ELF-1 (cell line): ENCODE measurements at places on chromosomes 2 and 18.

- no peak for DNase-seq
Observed at GRCh38 chr2:146734042-146734820, 1110.6 kb upstream of the ACVR2A start.

DNA sequence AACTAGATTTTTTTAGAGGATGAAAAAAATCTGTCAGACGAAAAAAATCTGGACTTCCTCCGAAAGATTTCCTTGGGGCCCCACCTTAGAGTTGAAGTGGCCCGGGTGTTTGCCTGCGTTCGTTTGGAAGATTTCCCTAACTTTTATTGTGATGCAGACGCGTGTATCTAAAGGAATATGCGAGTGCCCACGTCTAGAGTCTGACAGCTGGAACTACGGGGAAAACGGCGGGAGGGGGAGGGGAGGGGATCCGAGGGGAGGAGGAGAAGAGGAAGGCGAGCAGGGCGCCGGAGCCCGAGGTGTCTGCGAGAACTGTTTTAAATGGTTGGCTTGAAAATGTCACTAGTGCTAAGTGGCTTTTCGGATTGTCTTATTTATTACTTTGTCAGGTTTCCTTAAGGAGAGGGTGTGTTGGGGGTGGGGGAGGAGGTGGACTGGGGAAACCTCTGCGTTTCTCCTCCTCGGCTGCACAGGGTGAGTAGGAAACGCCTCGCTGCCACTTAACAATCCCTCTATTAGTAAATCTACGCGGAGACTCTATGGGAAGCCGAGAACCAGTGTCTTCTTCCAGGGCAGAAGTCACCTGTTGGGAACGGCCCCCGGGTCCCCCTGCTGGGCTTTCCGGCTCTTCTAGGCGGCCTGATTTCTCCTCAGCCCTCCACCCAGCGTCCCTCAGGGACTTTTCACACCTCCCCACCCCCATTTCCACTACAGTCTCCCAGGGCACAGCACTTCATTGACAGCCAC lies 2.4 kb upstream of the SP9 start:
- DNase-seq, result peak; percentile 72

- DNase-seq, result peak; percentile 68
Observed at GRCh38 chr2:190418727-190419126, 10.6 kb downstream of the MFSD6 start.

DNA sequence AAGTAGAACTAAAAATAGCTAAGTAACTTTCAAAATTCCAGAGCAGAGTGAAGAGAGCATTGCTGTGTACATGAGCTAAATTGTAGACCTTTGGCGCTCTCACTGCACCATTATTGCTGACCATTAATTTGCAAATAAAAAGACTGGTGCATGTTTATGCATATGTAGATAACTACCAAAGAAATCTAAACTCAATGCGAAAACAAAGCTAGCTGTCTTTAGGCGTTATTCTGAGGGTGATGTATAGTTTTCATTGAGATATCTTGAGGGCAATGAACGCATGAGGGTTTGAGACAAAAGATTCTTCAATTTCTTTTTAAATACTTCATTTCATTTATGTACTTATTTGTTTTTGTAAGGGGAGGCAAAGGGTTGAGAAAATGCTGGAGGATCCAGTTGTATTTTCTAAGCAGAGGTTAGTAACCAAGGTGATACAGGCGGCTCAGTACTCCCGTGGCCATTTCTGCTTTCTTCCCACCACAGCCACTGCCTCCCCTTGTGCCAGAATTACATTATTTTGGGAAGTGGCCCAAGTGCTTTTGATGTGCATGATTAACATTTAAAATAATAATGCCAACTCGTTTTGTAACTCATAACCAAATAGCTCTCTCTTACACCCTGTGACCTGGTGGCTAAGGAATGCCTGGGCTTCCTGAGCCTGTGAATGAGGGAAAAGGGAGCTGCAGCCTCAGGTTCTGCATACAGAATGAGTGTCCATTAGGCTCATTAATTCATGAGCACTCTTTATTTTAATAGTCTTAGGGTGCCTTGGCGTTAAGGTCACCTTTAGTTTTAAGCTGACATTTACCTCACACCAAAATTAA lies 797.8 kb upstream of the GYPC start:
- no peak for DNase-seq

GRCh38 chr2:70458661-70459060 lies 95.0 kb downstream of the TGFA start:
- DNase-seq, result no peak

GRCh38 chr18:51541230-51541629 lies 343.7 kb upstream of the MEX3C start:
- DNase-seq, result no peak

DNA sequence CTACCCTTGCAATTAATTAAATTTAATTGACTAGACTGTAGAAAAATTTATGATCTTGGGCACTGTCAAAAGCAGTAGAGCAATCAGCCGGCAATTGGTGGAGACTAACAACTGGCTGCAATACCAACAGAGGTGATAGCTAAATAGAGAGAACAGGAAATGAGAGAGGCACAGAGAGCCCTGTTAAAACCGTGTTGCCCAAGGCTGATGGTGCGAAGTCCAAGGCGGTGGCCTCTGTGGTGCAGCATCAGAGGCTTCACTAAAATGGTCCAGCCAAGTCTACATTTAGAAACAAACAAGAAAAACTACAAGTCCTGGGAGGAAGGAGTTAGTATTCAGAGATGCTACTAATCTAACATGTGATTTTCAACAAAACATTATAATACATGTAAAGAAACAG lies 115.6 kb downstream of the NETO1 start:
- DNase-seq, result no peak

DNA sequence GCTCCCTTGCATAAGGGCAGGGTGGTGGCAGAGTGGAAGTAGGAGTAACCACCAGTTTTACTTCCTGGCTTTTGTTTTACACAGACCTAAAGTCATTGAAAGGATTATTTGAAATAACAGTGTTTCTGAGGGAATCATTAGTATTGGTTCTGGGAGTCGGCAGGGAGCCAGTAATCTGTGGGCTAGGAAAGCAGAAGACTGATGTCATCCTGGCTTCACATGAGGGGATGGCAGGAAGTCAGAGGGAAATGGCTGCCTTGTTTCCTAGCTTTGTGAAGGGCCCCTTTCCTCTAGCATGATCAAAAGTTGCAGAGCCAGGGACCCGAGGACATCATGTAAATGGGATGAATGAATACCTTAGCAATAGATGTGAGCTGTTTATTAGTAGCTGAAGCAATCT lies 792.6 kb downstream of the CPS1 start:
- DNase-seq, result no peak

DNA sequence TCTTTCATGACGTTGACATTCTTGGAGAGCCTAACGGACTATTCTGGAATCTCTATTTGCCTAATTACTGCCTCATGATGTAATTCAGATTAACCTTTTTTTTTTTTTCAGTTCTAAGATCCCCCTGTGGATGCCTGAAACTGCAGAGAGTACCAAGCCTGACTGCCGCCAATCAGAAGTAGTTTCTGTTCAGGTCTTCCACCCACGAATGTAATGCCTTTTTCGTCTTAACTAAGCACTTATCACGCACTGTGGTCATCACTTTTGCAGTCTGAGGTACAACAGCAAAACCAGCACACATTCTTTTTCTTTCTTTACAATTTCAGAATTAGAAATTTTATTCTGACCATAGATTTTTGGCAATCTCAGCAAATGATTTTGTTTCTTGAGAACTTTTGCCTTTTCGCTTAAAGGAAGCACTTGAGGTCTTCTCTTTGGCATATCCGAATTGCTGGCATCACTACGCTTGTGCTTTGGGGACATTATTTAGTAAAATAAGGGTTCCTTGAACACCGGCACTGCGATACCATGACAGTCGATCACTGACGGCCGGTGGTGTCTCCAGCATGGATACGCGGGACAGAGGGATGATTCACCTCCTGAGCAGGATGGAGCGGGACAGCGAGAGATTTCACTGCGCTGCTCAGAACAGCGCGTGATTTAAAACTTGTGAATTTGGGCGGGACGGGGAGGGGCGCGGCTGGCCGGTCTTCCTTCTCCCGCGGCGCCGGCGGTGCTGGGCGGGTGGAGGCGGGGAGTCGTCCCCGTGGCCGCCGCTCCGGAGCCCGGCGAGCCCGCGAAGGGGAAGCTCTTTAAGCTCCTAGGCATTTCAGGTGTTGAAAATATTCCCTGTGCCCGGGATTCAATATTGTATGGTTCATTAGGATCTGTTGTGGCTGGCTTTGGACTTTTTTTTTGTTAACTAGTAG lies 32.0 kb upstream of the GPR55 start:
- peak; percentile 61 for DNase-seq

GRCh38 chr2:7725850-7726242 lies 808.6 kb downstream of the RNF144A start:
- DNase-seq, result no peak

GRCh38 chr2:27070653-27071276 lies 689 bp downstream of the OST4 start:
- no peak for DNase-seq

DNA sequence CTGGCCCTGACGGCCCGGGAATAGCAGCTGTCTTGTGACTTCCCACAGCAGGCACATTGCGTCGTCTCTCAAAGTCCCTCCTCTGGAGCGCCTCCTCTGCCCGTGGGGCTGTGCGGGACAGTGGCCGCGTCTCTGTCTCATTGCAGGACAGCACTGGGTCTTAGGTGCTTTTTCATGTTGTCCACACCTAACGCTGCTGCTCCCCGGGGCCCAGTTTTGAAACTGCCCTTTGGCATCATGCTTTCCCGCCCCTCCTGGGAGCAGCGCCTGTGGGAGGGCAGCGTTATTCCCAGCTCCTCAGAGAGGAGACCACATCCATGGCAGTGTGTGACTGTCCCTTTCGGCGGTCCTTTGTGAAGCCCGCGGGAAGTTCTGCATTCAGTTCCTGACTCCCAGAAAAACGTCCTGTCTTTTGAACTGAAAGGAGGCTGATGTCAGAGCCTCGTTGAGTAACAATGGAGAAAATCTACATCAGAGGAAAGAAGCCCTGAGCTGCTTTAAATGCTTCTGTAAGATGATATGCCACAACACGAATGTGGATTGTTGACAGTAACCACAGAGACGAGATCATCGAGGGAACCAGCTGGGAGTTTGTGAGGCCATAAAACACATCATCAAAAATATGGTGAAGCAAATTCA lies 226.0 kb downstream of the FAM210A start:
- DNase-seq, result peak; percentile 86

DNA sequence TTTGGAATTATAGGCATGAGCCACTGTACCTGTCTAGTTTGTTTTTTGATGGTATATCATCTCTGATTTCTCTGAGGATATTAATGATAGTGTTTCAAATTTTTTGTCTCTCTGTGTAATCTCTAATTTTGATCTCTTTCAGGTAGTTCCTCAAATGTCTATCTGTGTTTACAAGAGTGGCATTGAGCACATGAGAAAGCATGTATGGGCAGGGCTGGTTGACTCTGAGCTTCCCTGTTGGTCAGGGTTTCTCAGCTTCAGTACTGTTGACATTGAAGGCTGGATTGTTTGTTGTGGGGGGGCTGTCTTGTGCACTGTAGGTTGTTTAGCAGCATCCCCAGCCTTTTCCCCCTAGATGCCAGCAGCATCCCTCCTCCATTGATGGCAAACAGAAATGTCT lies 79.9 kb downstream of the TMEM247 start:
- DNase-seq, result no peak

- no peak for DNase-seq
Observed at GRCh38 chr2:241551599-241551997, 6.9 kb upstream of the BOK start.

DNA sequence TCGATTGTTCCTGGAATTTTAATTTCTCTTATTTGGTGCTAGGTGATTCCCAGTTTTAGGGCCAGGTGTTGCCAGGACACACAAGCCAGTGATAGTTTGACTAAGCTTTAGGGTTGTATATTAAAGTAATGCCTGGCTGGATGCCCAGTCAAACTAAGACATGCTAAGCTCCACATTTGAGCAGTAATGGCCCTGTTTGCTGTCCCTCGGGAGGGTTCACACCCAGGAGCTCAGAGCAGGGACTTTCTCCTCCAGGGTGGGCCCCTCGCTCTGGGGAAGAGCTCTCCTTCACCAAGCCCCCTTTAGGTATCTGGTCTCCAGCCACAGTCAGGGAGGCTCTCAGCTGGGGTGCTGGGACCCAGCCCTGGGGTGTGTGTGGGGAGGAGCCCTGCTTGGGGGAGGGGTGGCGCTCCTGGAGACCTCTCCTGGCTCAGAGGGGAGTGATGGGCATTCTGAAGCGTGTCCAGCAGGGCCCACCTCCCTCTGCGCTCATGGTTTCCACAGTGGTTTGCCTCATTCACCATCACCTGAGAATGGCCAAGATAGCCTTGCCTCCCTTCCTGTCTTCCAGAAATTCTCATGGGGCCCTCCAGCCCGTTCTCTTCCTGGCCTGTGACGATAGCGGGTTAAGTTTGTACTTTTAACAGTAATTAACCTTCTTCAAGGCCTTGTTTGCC lies 31.7 kb downstream of the INPP4A start:
- DNase-seq, result no peak

DNA sequence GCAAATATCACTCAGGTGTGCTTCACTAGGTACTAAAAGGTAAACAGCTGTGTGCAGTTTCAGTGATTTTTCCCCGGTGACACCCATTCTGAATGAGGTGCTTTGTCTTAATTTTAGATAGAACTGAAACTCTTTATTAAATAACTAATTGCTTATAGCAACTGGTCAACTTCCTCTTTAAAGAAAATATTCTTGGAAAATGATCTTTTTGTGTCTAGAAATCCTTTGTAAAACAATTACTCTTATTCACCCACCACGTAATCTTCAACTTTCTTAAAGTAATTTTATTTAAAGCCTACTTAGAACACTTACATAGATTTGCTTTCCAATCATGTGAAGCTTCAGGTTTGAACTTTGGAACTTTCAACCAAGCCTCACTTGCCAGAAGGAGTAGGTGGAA lies 57.9 kb upstream of the RMDN2 start:
- no peak for DNase-seq

GRCh38 chr18:63051928-63052327 lies 267.6 kb downstream of the BCL2 start:
- no peak for DNase-seq

- DNase-seq, result no peak
Observed at GRCh38 chr2:202815548-202816360, 55.8 kb downstream of the ICA1L start.

- peak; percentile 79 for DNase-seq
Observed at GRCh38 chr2:181891966-181892798, 652 bp downstream of the ITPRID2 start.

- no peak for DNase-seq
Observed at GRCh38 chr2:120251880-120252224, 800 bp upstream of the RALB start.

- DNase-seq, result no peak
Observed at GRCh38 chr2:21451403-21451802, 327.6 kb downstream of the TDRD15 start.
